ENCODE measurements at places on chromosomes 5 and 9. TPM values are rescaled to one million over a fixed set of nuclear protein-coding genes. Genes with fewer than 3 reads are reported as not detected.
A peak's percentile ranks its signal among the peaks of the same experiment; 100 is the strongest.

DNA sequence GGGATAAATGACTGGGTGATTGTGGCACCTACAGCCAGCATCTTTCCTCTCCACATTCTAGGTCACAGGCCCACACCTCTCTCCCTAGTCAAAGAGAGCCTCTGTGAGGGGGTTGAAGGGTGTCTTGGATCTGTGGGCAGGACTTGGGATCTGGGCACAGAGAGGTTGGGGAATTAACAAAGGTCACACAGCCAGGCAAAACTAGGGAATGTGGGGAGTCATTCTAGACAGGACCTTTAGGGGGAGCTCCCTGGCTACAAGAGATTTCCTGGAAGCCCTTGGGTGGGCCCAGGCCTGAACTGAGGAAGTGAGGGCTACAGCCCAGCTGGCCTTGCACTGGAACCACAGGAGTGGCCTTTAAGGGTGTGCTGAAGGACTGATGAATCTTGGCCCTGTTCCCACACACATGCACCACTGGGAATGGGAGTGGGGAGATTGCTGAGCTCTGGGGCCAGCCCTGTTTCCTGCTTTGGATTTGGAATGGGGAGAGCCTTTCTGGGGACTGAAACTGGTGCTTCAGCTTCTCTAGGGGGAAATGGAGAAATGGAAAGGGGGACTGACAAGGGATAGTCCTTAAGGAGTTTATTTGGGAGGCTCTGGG, 12.4 kb upstream of the CXXC5 start:
- peak; percentile 99 for DNase-seq

DNA sequence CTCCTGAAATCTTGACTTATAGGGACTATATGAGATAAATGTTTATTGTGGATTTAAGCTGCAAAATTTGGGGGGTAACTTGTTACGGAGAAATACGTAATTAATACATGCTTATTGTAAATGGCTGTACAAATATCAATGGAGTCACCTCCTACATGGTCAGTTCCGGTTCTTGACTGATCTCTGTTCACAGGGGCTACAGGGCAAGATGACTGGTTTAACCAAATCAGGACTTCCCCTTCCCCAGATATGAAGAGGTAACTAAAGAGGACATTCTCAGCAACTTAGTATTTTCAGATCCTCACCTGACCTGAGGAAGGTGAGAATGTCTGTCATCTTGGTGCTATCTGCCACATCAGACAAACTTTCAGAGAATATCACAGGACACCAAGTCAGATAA, 54.7 kb downstream of the PTCD2 start:
- no peak for DNase-seq

Gene MELK
- 2.9 TPM for total RNA-seq

DNA sequence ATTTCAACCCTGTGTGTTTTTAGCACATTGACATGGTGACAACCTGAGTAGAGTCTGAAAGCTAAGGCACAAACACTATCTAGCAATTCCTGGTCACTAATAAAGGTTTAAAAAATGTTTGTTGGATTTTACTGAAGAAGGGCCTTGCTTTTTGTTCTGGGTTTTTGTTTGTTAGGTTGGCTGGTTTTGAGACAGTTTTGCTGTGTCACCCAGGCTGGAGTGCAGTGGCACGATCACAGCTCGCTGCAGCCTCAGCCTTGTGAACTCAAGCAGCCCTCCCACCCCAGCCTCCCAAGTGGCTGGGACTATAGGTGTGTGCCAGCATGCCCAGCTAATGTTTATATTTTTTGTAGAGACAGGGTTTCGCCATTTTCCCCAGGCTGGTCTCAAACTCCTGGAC, 39.0 kb downstream of the PRKACG start:
- DNase-seq, result no peak

DNA sequence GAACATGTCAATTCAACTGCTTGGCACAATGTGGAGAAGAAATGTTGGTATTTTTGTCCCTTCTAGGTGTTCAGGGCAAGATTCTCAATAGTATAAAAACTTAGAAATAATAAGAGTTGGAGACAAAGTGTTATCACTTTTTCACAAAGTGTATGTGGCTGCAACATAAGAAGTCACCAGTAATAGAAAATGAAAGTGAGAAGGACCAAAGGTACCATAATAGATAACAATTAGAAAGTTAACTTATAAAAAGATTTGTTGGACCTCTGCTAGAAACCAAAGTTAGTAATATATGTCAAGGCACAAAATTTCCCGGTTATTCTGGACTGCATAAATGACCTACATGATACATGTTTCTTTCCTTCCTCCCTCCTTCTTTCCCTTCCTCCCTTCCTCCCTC, 1535.3 kb downstream of the EFNA5 start:
- DNase-seq, result no peak

Gene DMRT2
- not detected for total RNA-seq

Gene IL17B
- not detected for total RNA-seq

Gene ITK
- total RNA-seq, result not detected
